Stimulated activated CD8-positive, alpha-beta memory T cell treated with anti-CD3 and anti-CD28 coated beads, Interleukin-4, amount 100 ng/mL, for 48 hours (primary cell): ENCODE measurements at places on chromosomes 16 and 17.

DNA sequence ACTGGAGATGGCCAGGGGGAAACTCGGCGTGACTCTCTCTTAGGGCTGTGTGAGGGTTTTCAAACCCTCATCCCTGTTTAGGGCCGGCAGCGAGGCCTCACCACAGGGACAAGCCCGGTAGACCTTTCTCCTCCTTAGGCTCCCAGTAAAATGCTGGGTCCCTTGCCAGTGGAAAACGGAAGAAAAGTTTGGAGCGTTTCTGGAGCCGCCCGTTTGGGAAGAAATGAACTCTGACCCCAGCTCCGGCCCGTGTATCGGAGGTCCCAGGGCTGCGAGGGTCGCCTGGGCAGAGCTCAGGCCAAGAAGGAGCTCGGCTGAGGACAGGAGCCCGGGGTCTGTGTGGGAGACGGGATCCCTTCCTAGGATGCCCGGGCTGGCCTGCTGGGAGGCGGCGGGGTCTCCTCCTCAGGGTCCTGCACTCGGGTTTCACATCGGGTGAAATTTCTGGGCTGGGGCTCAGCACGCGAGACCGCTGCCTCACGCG lies 23.2 kb downstream of the ZNF213 start:
- DNase-seq = no peak

DNA sequence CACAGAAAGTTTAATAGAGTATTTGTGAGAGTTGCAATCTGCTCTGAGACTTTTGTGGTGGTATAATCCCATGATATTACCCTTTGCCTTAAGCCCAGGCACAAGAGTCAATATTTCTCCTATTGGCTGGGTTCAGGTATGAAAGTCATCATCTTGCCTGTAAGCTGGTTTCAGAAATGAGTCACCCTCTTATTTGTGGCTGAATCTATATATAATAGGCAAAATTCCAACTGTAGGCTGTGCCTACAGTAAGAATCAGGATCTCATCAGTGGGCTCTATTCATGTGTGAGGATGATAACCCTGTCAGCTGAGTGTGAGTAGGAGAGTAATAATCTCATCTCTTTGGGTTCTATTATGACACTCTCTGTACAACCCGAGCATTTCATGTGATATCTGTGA lies 2103.1 kb downstream of the TP53TG3F start:
- DNase-seq = no peak

DNA sequence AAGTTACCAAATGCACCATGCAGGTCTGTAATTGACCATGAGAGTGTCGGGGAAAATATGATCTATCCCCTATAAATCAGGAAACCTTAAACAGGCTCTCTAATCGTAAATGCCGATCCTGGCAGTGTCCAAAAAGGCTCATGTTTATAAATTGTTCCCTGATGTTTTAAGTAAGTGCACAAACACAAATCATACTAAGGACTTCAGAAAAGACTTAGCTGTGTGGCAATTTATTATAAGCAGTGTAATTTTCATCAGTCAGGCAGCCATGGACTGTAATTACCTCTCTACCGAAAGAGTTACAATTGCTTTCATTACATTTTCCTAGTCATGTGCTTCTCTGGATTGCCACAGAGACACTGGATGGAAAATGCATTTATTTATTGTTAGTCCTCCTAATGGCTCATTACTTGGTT lies 73.4 kb upstream of the COX10 start:
- DNase-seq = no peak

GRCh38 chr17:30321314-30321713 lies 12.5 kb downstream of the TMIGD1 start:
- DNase-seq = no peak

- no peak for DNase-seq
Observed at GRCh38 chr17:11182430-11182829, 58.6 kb upstream of the SHISA6 start.

- DNase-seq = no peak
Observed at GRCh38 chr17:44602390-44602789, 45.1 kb downstream of the FZD2 start.

- no peak for DNase-seq
Observed at GRCh38 chr16:68299571-68300453, 10.9 kb downstream of the SLC7A6OS start.

- DNase-seq = peak; percentile 61
Observed at GRCh38 chr16:11155284-11155806, 100.7 kb downstream of the SOCS1 start.

GRCh38 chr16:48361540-48362144 lies 23.6 kb downstream of the SIAH1 start:
- DNase-seq = no peak

- no peak for DNase-seq
Observed at GRCh38 chr17:4648741-4649140, 7.3 kb upstream of the ALOX15 start.
